ENCODE measurements at places on chromosomes 12 and 14.
A peak's percentile ranks its signal among the peaks of the same experiment; 100 is the strongest.

DNA sequence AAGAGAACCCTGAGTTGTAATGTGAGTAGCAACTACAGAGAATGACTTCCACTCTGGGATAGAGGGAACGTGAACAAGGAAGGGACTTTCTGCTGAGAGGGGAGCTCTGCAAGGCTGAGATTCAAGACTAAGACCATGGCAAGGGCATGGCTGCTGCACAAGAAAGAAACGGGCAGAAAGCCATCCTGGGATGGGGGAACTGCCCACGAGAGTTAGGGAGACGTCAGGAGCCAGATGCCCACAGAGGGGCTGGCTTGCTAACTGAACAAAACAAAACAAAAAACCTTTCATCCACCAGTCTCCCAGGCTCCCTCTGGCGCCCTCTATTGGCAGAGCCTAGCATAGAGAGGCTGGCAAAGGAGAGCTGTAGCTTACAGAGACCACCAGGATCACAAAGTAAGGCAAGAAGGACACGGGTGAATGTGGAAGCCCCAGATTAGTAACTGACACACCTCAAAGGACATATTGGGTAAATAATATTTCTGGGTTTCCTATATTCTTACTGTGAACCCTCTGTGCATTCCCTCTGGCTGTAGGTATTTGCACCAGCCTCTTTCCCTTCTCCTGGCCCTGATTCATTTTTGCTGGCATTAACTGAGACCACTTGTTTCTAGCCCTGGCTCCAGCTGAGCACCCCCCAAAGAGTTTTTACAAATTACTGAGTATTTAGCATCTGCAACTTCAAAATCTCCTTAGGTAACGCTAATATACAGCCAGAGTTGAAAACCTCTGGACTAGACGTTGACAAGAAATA lies 338.3 kb downstream of the EMP1 start:
- DNase-seq: peak; percentile 62

DNA sequence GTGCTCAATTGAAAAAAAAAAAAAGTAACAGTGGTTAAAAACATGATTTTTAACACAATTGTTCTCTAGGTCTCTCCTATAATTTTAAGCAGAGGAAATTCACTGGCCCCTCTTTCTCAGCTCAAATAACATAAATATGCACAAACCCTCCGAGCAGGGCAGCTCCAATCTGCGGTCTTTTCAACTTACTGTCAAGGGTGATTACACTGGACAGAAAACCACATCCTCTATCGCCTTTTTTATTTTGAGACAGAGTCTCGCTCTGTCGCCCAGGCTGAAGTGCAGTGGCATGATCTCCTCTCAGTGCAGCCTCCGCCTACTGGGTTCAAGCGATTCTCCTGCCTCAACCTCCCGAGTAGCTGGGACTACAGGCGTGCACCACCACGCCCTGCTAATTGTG lies 16.5 kb upstream of the GABARAPL1 start:
- no peak for DNase-seq

GRCh38 chr14:104582662-104583061 lies 3.1 kb downstream of the C14orf180 start:
- no peak for DNase-seq

DNA sequence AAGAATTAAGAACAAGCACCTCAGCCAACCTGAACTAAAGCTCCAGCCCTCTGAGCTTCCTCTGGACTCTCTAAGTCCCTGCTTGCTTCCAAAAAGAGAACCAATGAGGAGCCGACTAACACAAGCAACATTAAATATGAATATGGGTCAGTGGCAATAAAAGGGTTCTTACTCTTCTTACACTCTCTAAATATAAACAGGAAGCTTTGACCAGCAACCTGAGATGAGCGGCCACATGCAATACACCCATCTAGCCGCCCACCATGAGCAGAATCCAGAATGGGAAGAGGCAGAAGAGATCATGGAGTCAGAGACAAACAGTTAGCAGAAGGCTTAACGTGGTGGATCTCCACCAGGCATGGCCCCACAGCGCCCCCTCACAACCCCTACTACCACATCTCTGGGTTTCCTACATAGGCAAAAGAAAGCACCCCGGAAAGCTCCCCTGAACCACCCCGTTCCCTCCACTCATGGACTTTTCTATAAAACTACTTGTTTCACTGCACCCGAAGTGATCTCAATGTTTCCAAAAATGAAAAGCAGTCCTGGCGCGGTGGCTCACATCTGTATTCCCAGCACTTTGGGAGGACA lies 59.4 kb downstream of the TTC7B start:
- no peak for DNase-seq

Measured in fibroblast of mammary gland (primary cell).